HFFc6 (cell line): ENCODE measurements at places on chromosomes 16 and 17. TPM values are rescaled to one million over a fixed set of nuclear protein-coding genes. Genes with fewer than 3 reads are reported as not detected.

DNA sequence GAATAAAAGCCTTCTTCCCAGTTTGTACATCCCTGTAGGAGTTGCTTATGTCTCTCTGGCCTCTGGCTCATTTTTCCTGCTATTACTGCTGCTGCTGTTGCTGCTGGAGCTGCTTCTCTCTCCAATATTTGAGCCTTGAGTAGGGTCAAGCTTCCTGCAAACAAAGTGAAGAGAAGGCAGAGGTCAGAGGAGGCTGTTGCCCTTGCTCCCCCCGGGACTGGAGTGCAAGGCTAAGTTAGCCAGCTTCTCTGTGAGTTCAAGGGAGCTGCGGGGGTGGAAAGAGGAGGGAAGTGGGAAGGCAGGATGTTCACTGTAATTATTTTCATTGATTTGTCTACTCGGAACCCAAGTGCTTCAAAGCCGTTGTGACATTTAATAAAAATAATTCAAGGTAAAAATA, 77.0 kb upstream of the TMEM132E start:
- no peak for DNase-seq

- no peak for DNase-seq
Measured at GRCh38 chr17:45241328-45242028, 19.8 kb downstream of the FMNL1 start.

DNA sequence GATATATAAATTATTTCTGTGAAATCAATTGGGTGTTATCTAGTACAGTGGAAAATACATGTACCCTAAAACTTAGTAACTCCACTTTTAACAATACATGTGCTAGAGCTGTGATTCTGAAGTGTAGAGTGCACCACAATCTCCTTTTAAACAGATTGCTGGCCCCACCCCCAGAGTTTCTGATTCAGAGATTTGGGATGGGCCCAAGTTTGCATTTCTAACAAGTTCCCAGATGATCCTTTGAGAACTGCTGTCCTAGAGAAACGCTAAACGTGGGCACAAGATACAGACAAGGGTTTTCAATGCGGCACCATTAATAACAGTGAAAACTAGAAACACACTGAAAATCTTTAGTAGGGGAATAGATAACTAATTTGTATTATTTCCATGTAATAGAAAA, 49.2 kb downstream of the NXPH3 start:
- DNase-seq, result peak; percentile 33

DNA sequence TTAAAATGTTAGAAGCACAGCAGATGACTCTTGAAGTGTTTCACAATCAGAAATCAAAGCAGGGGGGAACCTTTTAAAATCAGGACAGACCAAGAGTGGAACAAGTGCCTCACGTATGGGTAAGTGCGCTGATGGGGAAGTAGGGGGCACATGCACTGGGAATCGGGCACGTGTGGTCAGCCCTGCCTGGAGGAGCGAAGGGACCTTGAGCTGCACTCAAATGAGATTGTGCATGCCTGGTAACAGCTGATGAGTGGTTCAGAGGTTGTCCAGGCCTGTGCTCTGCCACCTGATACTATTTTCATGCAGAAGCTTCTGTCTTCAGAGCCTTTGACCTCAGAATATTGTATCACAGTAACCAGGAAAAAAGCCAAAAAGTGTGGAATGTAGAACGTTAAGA, 13.7 kb upstream of the XYLT2 start:
- DNase-seq, result no peak

DNA sequence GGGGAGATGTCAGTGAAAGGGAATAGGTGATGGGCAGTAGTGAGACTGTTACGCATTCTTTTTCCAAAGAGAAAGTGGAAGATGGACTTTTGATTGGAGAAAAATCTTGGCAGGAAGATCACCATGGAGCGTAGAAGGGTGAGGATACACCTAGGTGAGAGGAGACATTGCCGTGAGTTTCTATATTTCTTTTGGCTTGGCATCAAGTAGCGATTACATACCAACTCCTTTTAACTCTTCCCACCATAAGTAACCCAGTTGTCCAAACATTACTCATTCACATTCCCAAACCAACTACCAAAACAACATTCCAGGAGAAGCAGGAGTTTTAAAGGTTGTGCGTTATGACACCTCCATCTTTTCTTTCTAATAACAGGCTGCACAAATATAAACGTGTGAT, 10.7 kb upstream of the KRT28 start:
- no peak for DNase-seq

DNA sequence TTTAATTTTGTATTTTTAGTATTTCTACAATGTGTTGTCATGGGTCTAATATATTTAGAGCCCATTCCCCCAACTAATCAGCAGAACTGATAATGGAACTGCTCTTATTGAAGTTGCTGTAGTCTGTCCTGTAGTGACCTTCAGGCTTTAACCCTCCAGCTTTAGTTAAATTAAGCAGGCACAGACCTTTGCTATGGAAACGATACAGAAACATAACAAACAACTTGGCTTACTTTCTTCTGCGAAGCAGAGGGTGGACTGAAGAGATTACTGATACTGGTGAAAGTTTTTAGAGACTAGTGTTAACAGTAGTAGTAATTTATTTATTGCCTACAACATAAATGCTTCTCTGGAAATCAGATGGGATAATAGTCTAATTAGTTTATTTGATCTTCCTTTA, 61.4 kb downstream of the NFATC3 start:
- no peak for DNase-seq

GRCh38 chr17:42112552-42113176, at the start of gene DHX58:
Gene DHX58 (minus strand): TSS chr17:42112714. CDS start chr17:42111892, 822 bp downstream.
- peak; percentile 73 for DNase-seq

GRCh38 chr16:75342308-75342811, 90.9 kb upstream of the BCAR1 start:
- DNase-seq, result peak; percentile 80

DNA sequence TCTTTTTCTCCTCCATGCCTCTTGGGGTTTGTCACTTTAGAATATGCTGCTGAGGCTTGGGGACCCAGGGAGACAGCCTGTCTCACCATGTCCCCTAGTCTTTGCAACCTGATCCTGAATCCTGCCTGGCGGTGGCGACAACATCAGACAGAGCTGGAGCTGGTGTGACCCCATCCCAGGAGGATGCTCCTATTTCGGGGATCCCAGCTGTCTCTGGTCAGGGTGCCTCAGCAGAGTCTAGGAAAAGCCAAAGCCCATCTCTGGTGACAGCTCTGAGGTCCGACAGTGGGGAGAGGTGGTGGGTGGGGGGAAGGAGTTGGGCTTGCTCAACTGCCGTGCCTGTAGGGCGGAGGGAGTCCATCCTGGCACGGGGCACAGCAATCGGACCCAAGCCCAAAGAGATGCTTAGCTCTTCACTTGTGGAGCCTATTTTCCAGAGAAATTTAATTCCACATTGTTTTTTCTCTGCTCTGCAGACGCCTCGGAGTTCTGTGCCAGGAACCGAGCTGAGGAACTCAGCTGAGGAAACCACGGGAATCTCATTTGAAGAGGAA, 10.3 kb upstream of the TNS4 start:
- DNase-seq, result no peak

- DNase-seq, result no peak
Measured at GRCh38 chr17:31369266-31369665, 22.2 kb upstream of the RAB11FIP4 start.

GRCh38 chr17:38893607-38894006, 23.7 kb downstream of the LASP1 start:
- DNase-seq, result no peak

OR1F1 gene
- total RNA-seq, result not detected in 3 replicates

FSCN2 gene
- 0.71 to 1.1 TPM (median 1.1 TPM) in 3 replicates for total RNA-seq

RUNDC3A gene
- total RNA-seq, result not detected in 3 replicates

C1QBP gene
- total RNA-seq, result 233 to 267 TPM (median 240 TPM) in 3 replicates

CDRT15L2 gene
- not detected in 3 replicates for total RNA-seq

ZNF597 gene
- 1.7 to 1.9 TPM (median 1.8 TPM) in 3 replicates for total RNA-seq

TPSG1 gene
- total RNA-seq, result 0.23 TPM in 1 of 3 replicates, not detected in the others

SPNS2 gene
- not detected in 3 replicates for total RNA-seq

RRAD gene
- 0.90 to 2.0 TPM (median 1.1 TPM) in 3 replicates for total RNA-seq
